Articular chondrocyte of knee joint (primary cell): ENCODE measurements at places on chromosomes 5 and 9. TPM values are rescaled to one million over a fixed set of nuclear protein-coding genes. Genes with fewer than 3 reads are reported as not detected.

STKLD1 gene
- total RNA-seq = 0.32 and 1.3 TPM in 2 replicates

ECSCR gene
- total RNA-seq = 0.52 and 1.5 TPM in 2 replicates

NR5A1 gene
- not detected in 2 replicates for total RNA-seq

PCDHGC5 gene
- total RNA-seq = 4.7 and 8.1 TPM in 2 replicates

ZNF169 gene
- 5.9 and 6.8 TPM in 2 replicates for total RNA-seq

OR1N2 gene
- total RNA-seq = 0.26 TPM in 1 of 2 replicates, not detected in the other

NDOR1 gene
- total RNA-seq = 4.0 and 4.1 TPM in 2 replicates

PAEP gene
- not detected in 2 replicates for total RNA-seq

EQTN gene
- total RNA-seq = not detected in 2 replicates

ARL14EPL gene
- total RNA-seq = 0.11 and 0.13 TPM in 2 replicates

CYLC2 gene
- not detected in 2 replicates for total RNA-seq

IPO11 gene
- 32.0 and 33.7 TPM in 2 replicates for total RNA-seq

MYO10 gene
- 66.9 and 77.1 TPM in 2 replicates for total RNA-seq

IL31RA gene
- 0.26 and 1.4 TPM in 2 replicates for total RNA-seq

ADAMTS2 gene
- total RNA-seq = 54.7 and 57.2 TPM in 2 replicates

FAM81B gene
- not detected in 2 replicates for total RNA-seq

CTSV gene
- 0.26 and 0.32 TPM in 2 replicates for total RNA-seq

ADGRV1 gene
- total RNA-seq = 0.13 and 1.1 TPM in 2 replicates

PCDHB13 gene
- total RNA-seq = 2.7 and 4.0 TPM in 2 replicates

DMRT3 gene
- total RNA-seq = not detected in 2 replicates

PCDHA9 gene
- 0.11 and 0.26 TPM in 2 replicates for total RNA-seq

TTC39B gene
- 27.3 and 33.8 TPM in 2 replicates for total RNA-seq

PCDHA12 gene
- total RNA-seq = 0.13 TPM in 1 of 2 replicates, not detected in the other

NR4A3 gene
- total RNA-seq = 1.7 and 2.2 TPM in 2 replicates

PCDHGA1 gene
- total RNA-seq = 1.4 and 1.9 TPM in 2 replicates

PLAC8L1 gene
- not detected in 2 replicates for total RNA-seq

BAAT gene
- total RNA-seq = not detected in 2 replicates

MORN5 gene
- 0.65 TPM in 1 of 2 replicates, not detected in the other for total RNA-seq

SLC6A7 gene
- total RNA-seq = not detected in 2 replicates

TTC16 gene
- under 0.01 TPM in 1 of 2 replicates, not detected in the other for total RNA-seq
